GM23248 (cell line): ENCODE measurements at places on chromosomes 7 and 10. TPM values are rescaled to one million over a fixed set of nuclear protein-coding genes. Genes with fewer than 3 reads are reported as not detected.

GRCh38 chr7:70215491-70215890 is 617.2 kb downstream of the AUTS2 start:
- no peak overlapping the region for H3K4me3 ChIP-seq
- no peaks in the 10 kb centered on the region for H3K27me3 ChIP-seq
- H3K4me1 ChIP-seq, result peaks cover 10% of the 10 kb centered on the region; the same call in 1 of the 2 replicates
- no peak overlapping the region for H3K27ac ChIP-seq
- no peaks in the 10 kb centered on the region for H3K36me3 ChIP-seq

GRCh38 chr10:33487014-33487776 is 152.7 kb upstream of the NRP1 start:
- no peak overlapping the region for H3K27ac ChIP-seq
- no peaks in the 10 kb centered on the region for H3K36me3 ChIP-seq
- H3K4me1 ChIP-seq, result peaks cover 16% of the 10 kb centered on the region; the same call in 1 of the 2 replicates
- DNase-seq, result peak; percentile 23

GRCh38 chr10:32367793-32368453 is 21.0 kb upstream of the EPC1 start:
- H3K27me3 ChIP-seq, result no peaks in the 10 kb centered on the region
- DNase-seq, result peak; percentile 81
- H3K4me1 ChIP-seq, result 0 out of 2 replicates have a peak, but pooled peaks cover 3% of the 10 kb centered on the region
- H3K36me3 ChIP-seq, result no peaks in the 10 kb centered on the region

MPP7 gene
- 0.65 TPM in 1 of 2 replicates, not detected in the other for total RNA-seq

DNA sequence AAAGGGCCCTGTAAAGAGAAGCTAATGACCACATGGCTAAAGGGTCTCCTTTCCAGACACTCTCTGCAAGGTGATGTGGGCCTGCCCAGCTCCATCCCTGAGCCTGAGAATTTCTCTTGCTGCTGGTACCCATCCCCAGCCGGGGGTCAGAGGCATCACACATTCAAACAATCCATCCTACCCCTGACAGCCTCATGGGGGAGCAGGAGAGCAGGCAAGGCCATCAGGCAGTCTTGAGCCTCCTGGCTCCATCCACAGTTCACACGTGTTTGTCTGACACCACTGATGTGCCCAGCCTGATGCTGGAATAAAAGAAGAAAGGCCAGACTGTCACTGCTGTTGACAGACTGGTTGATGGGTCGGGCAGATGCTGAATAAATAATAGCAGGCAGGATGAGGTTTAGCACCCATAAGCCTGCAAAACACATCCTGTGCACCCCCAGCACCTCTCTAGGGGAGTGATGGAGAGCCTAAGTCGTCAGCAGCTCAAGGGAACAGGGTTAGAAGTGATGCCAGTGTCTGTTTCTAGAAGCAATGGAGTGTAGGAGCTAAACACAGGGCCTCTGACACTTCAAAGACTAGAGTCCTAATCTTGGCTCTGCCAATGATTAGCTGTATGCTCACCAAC is 43.5 kb downstream of the TLL2 start:
- H3K36me3 ChIP-seq, result no peaks in the 10 kb centered on the region
- H3K27me3 ChIP-seq, result peaks cover 8% of the 10 kb centered on the region; the same call in 1 of the 2 replicates
- no peak overlapping the region for H3K4me3 ChIP-seq
- H3K4me1 ChIP-seq, result no peaks in the 10 kb centered on the region
- no peak overlapping the region for H3K27ac ChIP-seq

- peaks cover 40% of the 10 kb centered on the region for H3K27me3 ChIP-seq
- H3K4me1 ChIP-seq, result no peaks in the 10 kb centered on the region
- H3K4me3 ChIP-seq, result no peak overlapping the region
Measured at GRCh38 chr10:60728056-60728455, 50.2 kb upstream of the CDK1 start.

- H3K36me3 ChIP-seq, result no peaks in the 10 kb centered on the region
- no peak overlapping the region for H3K27ac ChIP-seq
- H3K27me3 ChIP-seq, result peaks cover 6% of the 10 kb centered on the region; the same call in 1 of the 2 replicates
- H3K4me3 ChIP-seq, result no peak overlapping the region
Measured at GRCh38 chr7:12327922-12328321, 75.7 kb downstream of the VWDE start.

DNA sequence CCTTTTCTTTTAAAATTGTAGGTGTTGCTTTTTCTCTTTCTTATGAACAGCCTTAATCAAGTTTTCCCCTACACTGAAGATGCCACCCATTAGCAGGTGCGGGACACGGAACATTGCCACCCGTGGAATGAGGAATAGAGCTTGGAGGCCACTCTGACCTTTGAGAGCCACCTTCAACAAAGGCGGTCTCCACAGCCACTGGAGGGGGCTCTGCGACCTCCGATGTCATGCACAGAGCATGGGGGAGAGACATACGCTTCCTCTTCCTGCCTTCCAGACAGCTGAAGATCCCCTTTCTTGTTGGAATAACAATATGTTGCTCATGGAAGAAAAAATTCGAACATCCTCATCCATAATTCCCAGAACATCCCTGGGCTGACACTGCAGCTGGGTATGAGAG is 39.1 kb downstream of the ADARB2 start:
- H3K36me3 ChIP-seq, result no peaks in the 10 kb centered on the region
- H3K4me3 ChIP-seq, result no peak overlapping the region
- no peak overlapping the region for H3K27ac ChIP-seq
- DNase-seq, result no peak
- H3K27me3 ChIP-seq, result no peaks in the 10 kb centered on the region
- no peaks in the 10 kb centered on the region for H3K4me1 ChIP-seq

CRHR2 gene
- total RNA-seq, result not detected in 2 replicates

DNA sequence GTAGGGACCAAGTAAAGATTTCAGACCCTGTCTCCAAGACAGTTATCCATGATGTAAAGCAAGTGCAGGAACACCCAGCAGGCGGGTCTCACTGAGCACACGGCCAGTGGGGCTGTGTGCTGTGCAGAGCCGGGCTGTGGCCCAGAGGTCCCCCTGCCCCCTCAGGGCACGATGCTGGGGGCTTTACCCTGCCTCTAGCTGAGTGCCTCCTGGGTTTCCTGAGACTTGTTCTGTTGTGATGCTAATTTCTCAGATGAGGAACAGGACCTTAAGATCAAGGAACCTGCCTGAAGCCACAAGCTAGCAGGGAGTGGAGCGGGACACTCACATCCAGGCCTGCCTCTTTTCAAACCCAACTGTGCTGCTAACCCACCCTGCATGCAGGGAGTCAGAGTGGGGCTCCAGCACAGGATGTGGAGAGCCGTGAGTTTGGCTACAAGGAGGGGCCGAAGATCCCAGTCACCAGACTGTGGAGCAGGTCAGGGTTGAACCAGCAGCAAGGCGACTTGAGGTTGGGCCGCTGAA is 76.1 kb upstream of the LYZL2 start:
- no peak for DNase-seq
- H3K4me3 ChIP-seq, result no peak overlapping the region
- peaks cover 13% of the 10 kb centered on the region for H3K4me1 ChIP-seq

- no peak overlapping the region for H3K4me3 ChIP-seq
- no peak for DNase-seq
- no peaks in the 10 kb centered on the region for H3K36me3 ChIP-seq
Measured at GRCh38 chr7:30420662-30421061, 57.9 kb downstream of the NOD1 start.

DNA sequence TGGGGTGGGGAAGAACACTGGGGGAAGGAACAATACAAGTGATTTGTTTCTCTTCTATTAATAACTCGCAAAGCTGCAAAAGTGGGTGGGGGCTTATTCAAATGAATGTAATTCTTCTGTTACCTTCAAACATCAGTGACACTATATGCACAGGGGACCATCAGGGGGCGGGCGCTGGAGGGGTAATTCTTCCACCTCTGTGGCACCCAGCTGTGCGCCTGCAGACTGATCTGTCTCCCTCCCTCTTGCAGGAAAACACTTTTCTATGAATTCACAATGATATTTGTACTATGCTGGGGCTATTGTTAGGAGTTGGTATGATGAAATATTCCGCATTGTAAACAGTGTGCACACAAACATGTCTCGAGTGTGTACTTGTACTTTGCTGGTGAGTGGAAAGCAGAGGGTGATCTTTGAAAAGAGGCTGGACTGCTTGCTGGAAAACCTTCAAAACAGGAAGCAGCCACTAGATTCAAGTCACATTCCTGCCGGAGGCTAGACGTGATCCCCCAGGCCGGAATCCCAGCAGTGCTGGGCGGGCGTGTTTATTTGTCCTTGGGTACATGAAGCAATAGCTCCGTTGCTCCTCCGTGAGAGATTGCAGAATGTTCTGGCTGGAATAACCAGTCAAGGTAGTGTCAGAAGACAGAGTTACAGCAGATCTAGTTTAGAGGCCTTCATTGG is 15.8 kb upstream of the BNIP3 start:
- peaks cover 9% of the 10 kb centered on the region; the same call in 1 of the 2 replicates for H3K4me1 ChIP-seq
- H3K4me3 ChIP-seq, result peak overlapping the region; percentile 33
- H3K27me3 ChIP-seq, result peaks cover 7% of the 10 kb centered on the region; the same call in 1 of the 2 replicates
- no peaks in the 10 kb centered on the region for H3K36me3 ChIP-seq
- 0 out of 2 replicates have a peak overlapping the region, but pooled peaks have one; percentile 17 for H3K27ac ChIP-seq
- DNase-seq, result peak; percentile 81

- H3K36me3 ChIP-seq, result no peaks in the 10 kb centered on the region
- no peaks in the 10 kb centered on the region for H3K4me1 ChIP-seq
- peaks cover 78% of the 10 kb centered on the region for H3K27me3 ChIP-seq
Measured at GRCh38 chr7:97024209-97025129, at the start of gene DLX5. Gene DLX5, minus strand, starts transcription at chr7:97024831. Its CDS starts 208 bp downstream, at chr7:97024623.

DNA sequence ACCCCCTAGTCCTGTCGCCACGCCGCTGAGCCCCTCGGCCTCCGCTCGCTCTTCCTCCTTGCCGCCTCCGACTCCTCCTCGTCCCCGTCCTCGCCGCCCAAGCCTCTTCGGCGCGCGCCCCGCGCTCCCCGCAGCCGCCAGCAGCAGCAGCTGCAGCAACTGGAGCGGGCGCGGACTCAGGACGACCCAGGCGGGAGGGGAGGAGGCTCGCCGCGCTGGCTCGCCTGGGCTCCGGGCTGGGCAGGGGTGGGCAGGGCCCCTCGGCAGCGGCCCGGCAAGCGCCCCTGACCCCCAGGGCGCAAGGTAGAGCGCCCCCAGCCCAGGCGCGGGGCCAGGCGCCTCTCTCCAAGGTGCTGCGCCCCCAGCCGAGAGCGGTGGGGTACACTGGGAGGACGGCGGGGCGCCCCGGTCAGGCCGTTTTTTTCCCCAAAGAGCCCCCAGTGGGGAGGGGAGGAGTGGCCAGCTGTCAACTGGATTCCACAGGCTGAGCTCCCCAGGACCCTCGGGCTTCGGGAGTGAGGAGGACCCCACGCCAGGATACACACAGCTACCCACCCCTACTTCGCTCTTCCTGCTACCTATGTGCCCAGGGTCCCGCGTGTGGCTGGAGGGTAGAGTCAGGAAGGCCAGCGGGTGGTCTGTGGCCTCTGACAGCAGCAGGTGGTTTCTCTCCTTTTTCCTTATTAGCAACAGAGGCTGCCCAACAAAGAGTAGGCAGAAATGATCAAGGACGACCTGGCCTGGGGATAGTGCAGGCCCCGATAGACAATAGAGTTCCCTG is 903 bp upstream of the KCNMA1 start:
- H3K27me3 ChIP-seq, result no peaks in the 10 kb centered on the region
- H3K4me1 ChIP-seq, result peaks cover 3% of the 10 kb centered on the region; the same call in 1 of the 2 replicates
- no peaks in the 10 kb centered on the region for H3K36me3 ChIP-seq
- H3K4me3 ChIP-seq, result peak overlapping the region; percentile 93
- DNase-seq, result peak; percentile 78

DNA sequence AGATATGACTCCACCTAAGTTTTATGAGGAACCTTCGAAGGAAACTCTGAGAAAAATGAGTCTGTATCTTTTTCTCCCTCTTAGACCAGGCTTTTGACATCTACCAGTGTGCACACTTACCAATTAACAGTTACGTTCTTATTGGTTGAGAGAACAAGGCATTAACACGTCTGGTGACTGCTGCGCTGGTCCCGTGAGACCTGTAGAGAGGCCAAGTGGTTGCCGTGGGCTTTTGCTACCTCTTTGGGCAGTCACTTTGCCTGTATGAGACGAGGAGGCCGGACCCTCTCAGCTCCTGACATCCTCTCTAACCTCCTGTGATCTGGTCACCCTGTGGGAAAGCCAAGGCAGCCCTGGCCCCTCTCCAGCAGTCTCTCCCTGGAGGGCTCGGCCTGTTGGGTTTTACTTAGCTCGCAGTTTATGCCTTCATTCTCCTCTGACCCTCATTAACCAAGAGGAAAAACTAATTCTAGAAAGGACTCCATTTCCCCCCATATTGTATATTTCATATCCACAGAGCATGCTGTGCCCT is 513.9 kb upstream of the GALNT17 start:
- H3K27me3 ChIP-seq, result no peaks in the 10 kb centered on the region
- no peak overlapping the region for H3K27ac ChIP-seq
- no peaks in the 10 kb centered on the region for H3K36me3 ChIP-seq

- H3K36me3 ChIP-seq, result no peaks in the 10 kb centered on the region
- no peak overlapping the region for H3K27ac ChIP-seq
- no peaks in the 10 kb centered on the region for H3K27me3 ChIP-seq
- H3K4me1 ChIP-seq, result peaks cover 41% of the 10 kb centered on the region
Measured at GRCh38 chr7:80496586-80496985, 15.3 kb downstream of the GNAT3 start.

- no peaks in the 10 kb centered on the region for H3K27me3 ChIP-seq
- peak overlapping the region; percentile 21 for H3K4me3 ChIP-seq
- H3K27ac ChIP-seq, result peak overlapping the region; percentile 81
- H3K36me3 ChIP-seq, result no peaks in the 10 kb centered on the region
Measured at GRCh38 chr10:63430091-63430998, 35.4 kb downstream of the JMJD1C start.

DNA sequence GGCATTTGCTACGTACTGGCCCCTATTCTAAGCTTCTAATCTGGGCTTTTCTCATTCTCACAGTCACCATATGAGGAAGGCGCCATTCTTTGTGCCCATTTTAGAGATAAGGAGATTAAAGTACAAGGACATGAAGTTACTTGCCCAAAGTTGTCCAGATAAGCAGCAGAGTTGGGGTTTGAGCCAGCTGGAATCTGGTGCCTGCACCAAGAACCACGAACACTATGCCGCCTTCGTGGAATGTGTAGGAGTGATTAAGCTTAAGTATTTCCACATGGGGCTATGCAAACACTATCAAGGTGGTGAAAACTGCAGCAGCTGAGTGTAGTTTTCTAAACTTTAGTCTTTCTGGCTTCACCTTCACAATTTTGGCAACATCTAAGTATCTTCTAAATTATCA is 342.7 kb upstream of the ETV1 start:
- no peaks in the 10 kb centered on the region for H3K27me3 ChIP-seq
- no peak overlapping the region for H3K4me3 ChIP-seq
- H3K4me1 ChIP-seq, result peaks cover 8% of the 10 kb centered on the region
- H3K27ac ChIP-seq, result no peak overlapping the region
- H3K36me3 ChIP-seq, result no peaks in the 10 kb centered on the region
- DNase-seq, result peak; percentile 32

IRF5 gene
- under 0.01 and 1.6 TPM in 2 replicates for total RNA-seq

TMEM140 gene
- total RNA-seq, result 1.6 and 4.4 TPM in 2 replicates

DNA sequence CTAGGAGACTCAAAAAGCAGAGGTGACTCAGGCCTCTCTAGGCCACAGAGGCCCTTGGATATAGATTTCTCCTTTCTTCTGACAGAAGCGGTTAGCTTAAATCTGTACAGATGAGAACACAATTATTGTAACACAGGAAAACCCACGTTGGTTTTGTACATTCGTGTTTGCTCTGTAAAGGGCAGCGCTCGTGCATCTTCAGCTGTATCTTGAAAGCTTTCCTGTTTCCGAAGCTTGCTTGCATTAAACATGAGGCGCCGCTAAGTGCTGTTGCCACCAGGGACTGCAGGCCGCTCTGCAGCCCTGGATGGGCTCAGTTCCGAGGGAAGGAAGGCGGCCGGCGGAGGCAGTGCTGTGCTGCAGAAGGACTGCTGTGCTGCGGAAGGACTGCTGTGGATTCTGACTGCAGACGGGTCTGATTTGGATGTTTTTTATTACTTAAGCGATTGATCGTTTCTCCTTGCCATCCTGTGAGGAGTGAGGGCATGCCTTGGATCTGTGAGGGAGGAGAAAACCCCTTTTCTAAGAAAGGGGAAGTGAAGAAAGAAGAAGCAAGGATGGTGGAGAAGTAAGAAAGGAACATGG is 53.3 kb downstream of the FHIP2A start:
- DNase-seq, result peak; percentile 40
- H3K36me3 ChIP-seq, result no peaks in the 10 kb centered on the region
- H3K4me1 ChIP-seq, result peaks cover 14% of the 10 kb centered on the region
- no peak overlapping the region for H3K27ac ChIP-seq
- H3K4me3 ChIP-seq, result no peak overlapping the region

FAM25C gene
- total RNA-seq, result not detected in 2 replicates

CLRN3 gene
- not detected in 2 replicates for total RNA-seq

ERVW-1 gene
- total RNA-seq, result not detected in 2 replicates
